ENCODE measurements at places on chromosomes 12 and 14.

DNA sequence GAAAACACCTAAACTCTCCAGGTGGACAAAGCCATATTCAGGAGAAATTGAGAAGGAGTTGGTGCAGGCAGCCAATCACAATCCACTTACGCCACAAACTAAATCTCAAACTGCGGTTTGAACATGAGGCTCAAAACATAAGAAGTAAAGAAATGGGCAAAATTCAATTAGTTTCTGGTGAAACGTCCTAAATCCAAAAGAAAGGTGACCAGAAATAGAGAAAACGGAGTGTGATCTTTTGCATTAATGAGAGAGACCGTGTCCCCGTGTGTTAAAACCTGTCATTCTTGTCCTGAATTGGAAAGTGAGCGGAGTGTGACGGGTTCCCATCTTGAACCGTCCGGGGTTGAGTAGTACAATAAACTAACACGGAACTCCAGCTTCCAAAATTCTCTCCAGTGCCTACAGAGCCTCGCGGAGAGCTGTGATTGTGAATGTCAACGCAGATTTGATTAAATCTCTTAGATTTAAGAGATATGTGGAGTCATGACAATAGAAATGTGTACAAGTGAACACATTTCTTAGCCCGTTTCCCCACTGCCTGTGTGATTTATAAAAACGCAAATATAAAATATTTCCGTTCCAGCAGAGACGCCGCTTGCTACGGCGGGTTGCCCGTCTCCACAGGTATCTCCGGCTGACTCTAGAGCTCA, 595 bp upstream of the METAP2 start:
- peak; percentile 55 for DNase-seq

- no peak for DNase-seq
Measured at GRCh38 chr14:29868000-29868399, 59.6 kb downstream of the PRKD1 start.

DNA sequence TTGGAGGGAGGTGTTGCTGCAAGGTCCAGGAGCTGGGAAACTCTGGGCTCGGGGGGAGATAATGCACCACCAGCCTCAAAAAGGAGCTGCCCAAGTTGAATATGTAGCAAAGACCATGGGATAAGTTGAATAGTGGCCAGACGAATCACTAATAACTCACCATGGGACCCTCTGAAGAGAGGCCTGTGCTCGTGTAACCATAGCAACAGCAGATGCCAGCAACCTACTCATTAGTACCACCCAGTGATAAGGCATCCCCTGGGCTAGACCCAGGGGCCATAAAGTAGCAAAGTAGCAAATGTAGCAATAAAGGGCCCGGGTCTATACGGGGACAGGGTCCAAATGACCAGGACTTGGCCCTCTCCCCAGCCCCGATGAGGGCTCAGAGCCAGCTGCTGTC, 328.0 kb downstream of the DPF3 start:
- DNase-seq, result no peak

- DNase-seq, result peak; percentile 97
Measured at GRCh38 chr12:53205747-53206419, 1.2 kb downstream of the ITGB7 start.

- peak; percentile 12 for DNase-seq
Measured at GRCh38 chr12:1660304-1661187, 30.3 kb upstream of the ADIPOR2 start.

DNA sequence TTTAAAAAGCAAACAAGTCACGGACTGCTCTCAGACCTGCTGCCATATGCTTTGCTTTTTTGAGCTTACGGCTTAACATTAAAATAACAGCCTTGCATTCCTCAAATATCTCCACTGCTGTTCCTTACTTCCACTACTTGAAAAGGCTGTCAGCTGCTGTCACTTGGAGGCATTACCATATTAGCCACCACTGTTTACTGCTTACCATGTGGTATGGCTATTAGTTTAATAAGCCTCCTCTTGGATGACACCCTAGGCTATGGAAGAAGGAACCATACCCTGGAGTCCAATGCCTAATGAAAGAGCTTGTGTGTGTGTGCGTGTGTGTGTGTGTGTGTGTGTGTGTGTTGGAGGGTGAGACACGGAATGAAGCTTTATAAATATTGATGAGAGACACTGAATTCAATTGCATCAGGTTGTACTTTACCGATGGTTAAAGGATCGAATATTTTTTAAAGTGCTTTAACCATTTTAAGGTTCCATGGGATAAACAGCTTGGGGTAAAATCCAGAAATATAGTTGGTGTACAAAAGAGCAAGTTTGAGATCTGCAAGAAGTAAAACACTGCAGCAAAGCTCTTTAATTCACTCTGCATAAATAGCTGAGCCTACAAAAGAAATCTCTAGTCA, 174.5 kb downstream of the TTC7B start:
- DNase-seq, result no peak

DNA sequence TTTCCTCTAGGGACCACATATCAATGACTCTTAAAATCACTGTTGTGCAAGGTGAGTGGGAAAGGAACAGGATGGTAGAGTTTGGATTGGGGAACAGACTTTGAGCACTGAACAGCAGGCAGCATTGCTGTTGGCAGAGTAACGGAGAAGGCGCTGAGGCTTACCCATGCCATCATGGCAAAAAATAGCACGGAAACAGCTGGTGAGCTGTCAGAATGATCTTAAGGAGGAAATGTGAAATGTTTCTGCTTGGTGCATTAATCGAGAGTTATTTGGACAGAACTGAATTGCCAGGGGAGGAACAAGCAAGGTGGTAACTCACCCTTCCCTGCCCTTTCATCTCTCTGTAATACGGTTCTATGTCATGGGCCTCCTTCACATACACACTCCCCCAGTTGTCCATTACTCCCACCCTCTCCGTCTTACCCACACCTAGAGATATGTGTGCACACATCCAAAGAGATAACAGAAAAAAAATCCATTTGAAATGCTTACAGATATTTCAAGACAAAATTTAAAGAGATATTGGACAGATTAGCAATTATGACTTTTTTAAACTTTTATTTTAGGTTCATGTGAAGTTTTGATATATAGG, 572.5 kb downstream of the DIO2 start:
- no peak for DNase-seq

DNA sequence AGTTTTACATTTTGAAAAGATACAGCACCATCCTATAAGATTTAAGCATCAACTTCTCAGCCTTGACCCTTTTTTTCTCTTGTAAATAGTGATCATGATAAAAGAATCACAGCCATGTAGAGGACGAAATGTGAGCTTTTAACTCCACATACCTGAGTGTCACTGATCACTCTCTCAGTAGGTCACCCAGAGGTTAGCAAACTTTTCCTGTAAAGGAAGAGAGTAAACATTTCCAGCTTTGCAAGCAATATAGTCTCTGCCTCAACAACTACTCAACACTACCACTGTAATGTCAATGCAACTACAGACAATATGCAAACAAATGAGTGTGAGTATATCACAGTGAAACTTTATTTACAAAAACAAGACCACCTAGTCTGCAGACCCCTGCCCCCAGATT, 912.1 kb downstream of the DIO2 start:
- DNase-seq, result no peak

GRCh38 chr12:91180582-91181395, 1.8 kb downstream of the DCN start:
- DNase-seq, result no peak

GRCh38 chr12:125860672-125861288, 795.5 kb downstream of the AACS start:
- DNase-seq, result no peak

GRCh38 chr12:104740668-104741067, 217.4 kb downstream of the SLC41A2 start:
- peak; percentile 84 for DNase-seq

Data from GM12865 (cell line).